ENCODE measurements at places on chromosomes 12 and 14. TPM values are rescaled to one million over a fixed set of nuclear protein-coding genes. Genes with fewer than 3 reads are reported as not detected.

GRCh38 chr14:60848066-60848465 lies 113.5 kb downstream of the MNAT1 start:
- no peaks in the 10 kb centered on the region for H3K36me3 ChIP-seq
- H3K27ac ChIP-seq, result no peak overlapping the region
- no peak overlapping the region for H3K4me3 ChIP-seq

- H3K27ac ChIP-seq, result peak overlapping the region; percentile 14
- H3K27me3 ChIP-seq, result no peaks in the 10 kb centered on the region
- H3K36me3 ChIP-seq, result no peaks in the 10 kb centered on the region
- no peak overlapping the region for H3K4me3 ChIP-seq
- peaks cover 11% of the 10 kb centered on the region for H3K4me1 ChIP-seq
- no peak for DNase-seq
Measured at GRCh38 chr14:92473261-92473968, 40.2 kb upstream of the RIN3 start.

- H3K4me1 ChIP-seq, result peaks cover 5% of the 10 kb centered on the region
- H3K27me3 ChIP-seq, result no peaks in the 10 kb centered on the region
- no peaks in the 10 kb centered on the region for H3K36me3 ChIP-seq
- H3K4me3 ChIP-seq, result no peak overlapping the region
- no peak overlapping the region for H3K27ac ChIP-seq
- DNase-seq, result no peak
Measured at GRCh38 chr12:69435644-69436043, 34.5 kb upstream of the FRS2 start.

DNA sequence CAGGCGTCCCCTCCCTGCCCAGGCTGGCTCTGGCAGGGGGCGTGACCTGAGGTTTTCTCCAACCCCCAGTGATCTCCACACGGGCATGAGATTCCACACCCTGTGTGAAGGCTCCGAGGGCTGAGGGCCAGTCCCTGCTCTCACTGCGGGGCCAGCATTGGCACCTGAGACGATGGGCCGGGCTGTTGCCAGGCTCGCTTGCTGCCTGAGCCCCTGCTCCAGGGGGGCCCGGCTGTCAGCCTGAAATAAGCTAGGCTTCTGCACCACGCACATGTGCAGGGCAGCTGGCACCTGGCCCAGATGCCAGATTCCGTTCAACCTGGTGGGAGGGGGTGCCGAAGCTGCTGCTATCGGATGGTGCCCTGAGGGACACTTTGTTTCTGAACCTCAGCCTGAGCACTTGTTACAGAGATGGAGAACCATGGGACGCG lies 196.5 kb upstream of the PRMT8 start:
- peaks cover 3% of the 10 kb centered on the region for H3K27me3 ChIP-seq
- no peak overlapping the region for H3K4me3 ChIP-seq
- H3K4me1 ChIP-seq, result no peaks in the 10 kb centered on the region

DNA sequence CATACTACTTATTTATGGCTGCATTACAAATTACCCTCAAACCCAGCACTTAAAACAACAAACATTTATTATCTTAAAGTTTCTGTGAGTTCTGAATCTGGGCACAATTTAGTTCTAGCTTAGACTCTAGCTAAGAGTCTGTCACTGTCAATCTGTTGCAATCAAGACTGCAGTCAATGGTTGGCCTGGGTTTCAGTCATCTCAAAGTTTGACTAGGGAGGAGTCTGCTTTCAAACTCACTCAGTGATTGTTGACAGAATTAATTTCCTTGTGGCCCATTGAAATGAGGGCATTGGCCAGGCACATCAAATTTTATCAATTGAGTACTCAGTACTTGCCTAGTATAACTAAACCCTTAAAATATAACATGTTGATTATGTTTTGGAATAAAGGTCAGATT lies 51.6 kb downstream of the ARID2 start:
- no peaks in the 10 kb centered on the region for H3K4me1 ChIP-seq
- no peak overlapping the region for H3K27ac ChIP-seq
- H3K27me3 ChIP-seq, result no peaks in the 10 kb centered on the region
- no peaks in the 10 kb centered on the region for H3K36me3 ChIP-seq
- no peak overlapping the region for H3K4me3 ChIP-seq

The HOMEZ gene
- 11.0 TPM for total RNA-seq

The TRHDE gene
- 7.3 TPM for total RNA-seq
